ENCODE measurements at places on chromosomes 2 and 18.

GRCh38 chr2:88638123-88638650 lies 10.9 kb upstream of the EIF2AK3 start:
- H3K4me1 ChIP-seq = peaks cover 21% of the 10 kb centered on the region
- H3K27me3 ChIP-seq = no peaks in the 10 kb centered on the region
- H3K36me3 ChIP-seq = no peaks in the 10 kb centered on the region
- no peak overlapping the region for H3K4me3 ChIP-seq

GRCh38 chr2:165443511-165443910 lies 26.0 kb upstream of the CSRNP3 start:
- H3K4me1 ChIP-seq = no peaks in the 10 kb centered on the region
- no peak for DNase-seq
- H3K36me3 ChIP-seq = no peaks in the 10 kb centered on the region
- H3K27me3 ChIP-seq = no peaks in the 10 kb centered on the region
- no peak overlapping the region for H3K27ac ChIP-seq

- H3K27me3 ChIP-seq = no peaks in the 10 kb centered on the region
- H3K4me3 ChIP-seq = no peak overlapping the region
- DNase-seq = no peak
- no peak overlapping the region for H3K27ac ChIP-seq
Observed at GRCh38 chr2:69124343-69124742, 111.4 kb downstream of the ANTXR1 start.

DNA sequence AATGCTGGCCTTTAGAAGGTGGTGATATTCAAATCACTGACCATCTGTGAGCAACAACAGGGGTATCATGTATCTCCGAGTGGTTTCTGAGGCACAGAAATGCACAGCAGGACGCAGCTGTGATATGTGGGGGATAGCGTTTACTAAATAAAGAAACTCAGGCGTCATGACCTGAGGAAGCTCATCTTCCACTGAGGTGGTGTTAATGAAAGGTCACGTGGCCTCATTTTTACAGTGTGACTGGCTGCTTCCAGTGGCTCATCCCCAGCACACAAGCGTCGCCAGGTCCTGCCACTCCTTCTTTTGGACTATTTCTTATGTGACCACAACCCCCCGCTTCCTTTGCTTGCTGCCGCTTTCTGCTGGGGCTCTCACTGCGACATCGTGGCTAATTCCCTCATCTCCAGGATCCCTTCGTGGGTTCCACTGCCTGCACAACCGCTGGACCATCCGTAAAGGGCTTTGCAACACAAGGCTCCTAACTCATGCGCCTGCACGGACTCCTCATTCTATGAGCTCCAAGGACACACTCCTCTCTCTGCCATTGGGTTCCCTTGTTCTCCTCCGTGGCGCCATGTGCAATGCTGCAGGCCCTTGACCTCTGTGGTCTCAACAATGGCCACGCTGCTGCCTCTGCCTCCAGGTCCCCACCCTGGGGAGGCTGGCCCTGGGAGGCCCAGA lies 109.3 kb downstream of the MBP start:
- no peaks in the 10 kb centered on the region for H3K4me1 ChIP-seq
- H3K36me3 ChIP-seq = peaks cover 3% of the 10 kb centered on the region
- H3K4me3 ChIP-seq = no peak overlapping the region
- no peak overlapping the region for H3K27ac ChIP-seq

DNA sequence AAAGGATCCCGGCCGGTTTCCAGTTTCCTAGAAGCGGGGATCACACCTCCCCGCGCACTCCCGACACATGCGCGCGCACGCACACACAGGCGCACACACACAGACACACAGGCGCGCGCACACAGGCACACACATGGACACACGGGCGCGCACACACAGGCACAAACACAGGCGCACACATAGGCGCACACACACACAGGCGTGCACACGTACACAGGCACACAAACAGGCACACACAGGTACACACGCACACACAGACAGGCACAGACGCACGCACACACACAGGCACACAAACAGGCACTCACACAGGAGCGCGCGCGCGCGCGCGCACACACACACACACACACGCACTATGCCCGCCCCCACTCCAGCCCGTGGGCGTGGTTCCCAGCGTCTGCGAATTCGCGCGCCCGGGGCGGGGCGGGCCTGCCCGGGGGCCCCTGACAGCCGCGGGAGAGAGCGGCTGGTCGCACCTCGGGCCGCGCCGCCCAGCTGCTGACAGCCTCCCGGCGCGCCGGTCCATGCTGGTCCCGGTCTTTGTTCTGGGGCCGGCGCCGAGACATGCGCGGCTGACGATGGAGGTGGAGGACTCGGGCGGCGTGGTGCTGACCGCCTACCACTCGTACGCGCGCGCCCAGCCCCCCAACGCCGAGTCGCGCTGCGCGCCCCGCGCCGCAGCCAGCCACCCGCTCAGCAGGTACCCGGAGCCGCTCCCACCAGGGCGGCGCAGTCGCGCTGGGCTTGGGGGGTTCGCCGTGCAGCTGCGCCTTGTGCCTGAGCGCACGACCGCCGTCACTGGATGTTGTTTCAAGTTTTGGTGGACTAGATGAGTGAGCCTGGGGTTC lies at the start of gene ARHGAP28:
TSS of gene ARHGAP28 (plus strand) at position 470 of the 845 bp plus-strand sequence. CDS start at position 576, 106 bp downstream.
- H3K27ac ChIP-seq = peak within 1 kb of the TSS; percentile 67
- no peaks in the 10 kb centered on the region for H3K27me3 ChIP-seq
- H3K36me3 ChIP-seq = no peaks in the 10 kb centered on the region
- peak; percentile 89 for DNase-seq

- no peaks in the 10 kb centered on the region for H3K27me3 ChIP-seq
- H3K4me1 ChIP-seq = peaks cover 15% of the 10 kb centered on the region
- DNase-seq = no peak
- H3K27ac ChIP-seq = no peak overlapping the region
- H3K36me3 ChIP-seq = no peaks in the 10 kb centered on the region
Observed at GRCh38 chr2:85531589-85531988, 7.4 kb upstream of the MAT2A start.

GRCh38 chr2:15048000-15048399 lies 415.5 kb downstream of the LRATD1 start:
- no peak overlapping the region for H3K4me3 ChIP-seq
- DNase-seq = no peak
- no peak overlapping the region for H3K27ac ChIP-seq
- no peaks in the 10 kb centered on the region for H3K36me3 ChIP-seq
- peaks cover 21% of the 10 kb centered on the region for H3K4me1 ChIP-seq
- H3K27me3 ChIP-seq = no peaks in the 10 kb centered on the region

GRCh38 chr18:76361219-76361618 lies 133.8 kb downstream of the ZNF516 start:
- no peaks in the 10 kb centered on the region for H3K4me1 ChIP-seq
- no peak overlapping the region for H3K4me3 ChIP-seq
- no peak for DNase-seq
- peaks cover 81% of the 10 kb centered on the region for H3K27me3 ChIP-seq
- H3K36me3 ChIP-seq = no peaks in the 10 kb centered on the region
- no peak overlapping the region for H3K27ac ChIP-seq

- H3K4me1 ChIP-seq = no peaks in the 10 kb centered on the region
- no peak overlapping the region for H3K4me3 ChIP-seq
- no peaks in the 10 kb centered on the region for H3K36me3 ChIP-seq
- no peaks in the 10 kb centered on the region for H3K27me3 ChIP-seq
- no peak for DNase-seq
- no peak overlapping the region for H3K27ac ChIP-seq
Observed at GRCh38 chr2:201108341-201108740, 7.6 kb upstream of the CFLAR start.

- H3K4me1 ChIP-seq = peaks cover 9% of the 10 kb centered on the region
- no peaks in the 10 kb centered on the region for H3K36me3 ChIP-seq
- no peaks in the 10 kb centered on the region for H3K27me3 ChIP-seq
Observed at GRCh38 chr2:237682151-237682550, 54.8 kb downstream of the LRRFIP1 start.

DNA sequence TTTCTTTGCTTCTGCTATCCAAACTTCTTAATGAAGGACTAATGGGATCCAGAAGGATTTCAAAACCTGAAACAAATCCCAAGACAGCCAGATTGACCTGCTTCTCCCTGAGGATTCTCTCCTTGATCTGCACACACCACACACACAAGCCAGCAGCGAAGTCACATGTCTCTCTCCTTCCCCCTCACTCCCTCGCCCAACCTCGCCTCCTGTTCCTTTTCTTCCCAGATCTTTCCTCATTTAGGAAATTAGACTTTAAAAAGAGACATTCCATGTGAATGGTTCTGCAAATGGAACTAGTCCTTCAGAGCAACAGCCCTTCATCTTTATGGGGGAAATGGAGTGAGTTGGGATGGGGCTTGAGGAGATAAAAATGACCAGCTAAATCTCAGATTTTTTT lies 639.1 kb upstream of the SETBP1 start:
- no peak for DNase-seq
- H3K4me1 ChIP-seq = no peaks in the 10 kb centered on the region
- no peaks in the 10 kb centered on the region for H3K36me3 ChIP-seq

- H3K36me3 ChIP-seq = no peaks in the 10 kb centered on the region
- no peak overlapping the region for H3K4me3 ChIP-seq
- H3K27ac ChIP-seq = no peak overlapping the region
Observed at GRCh38 chr2:239163688-239164334, 237.0 kb downstream of the HDAC4 start.

DNA sequence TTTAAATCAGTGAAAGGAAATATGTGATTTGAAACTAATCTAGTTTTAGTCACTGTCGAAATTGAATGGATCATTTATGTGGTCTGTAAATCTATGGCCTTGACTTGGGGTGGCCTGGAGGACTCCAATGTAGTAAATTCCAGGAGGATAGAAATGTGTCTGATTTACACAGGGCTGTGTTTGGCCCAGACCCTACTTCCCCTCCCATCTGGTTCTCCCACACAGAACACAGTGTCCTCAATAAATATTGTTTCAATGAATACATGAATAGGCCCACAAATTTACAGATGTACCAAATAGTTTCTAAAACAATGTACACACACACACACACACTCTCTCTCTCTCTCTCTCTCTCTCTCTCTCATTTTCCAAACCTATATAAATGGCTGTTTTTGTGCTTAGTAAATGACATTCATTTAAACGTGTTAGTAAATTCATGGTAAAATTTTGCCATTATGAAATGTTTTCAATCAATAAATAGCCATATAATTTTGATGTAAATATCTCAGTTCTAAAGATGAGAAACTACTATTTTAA lies 1.9 kb downstream of the CCDC68 start:
- H3K27ac ChIP-seq = no peak overlapping the region
- H3K4me1 ChIP-seq = peaks cover 13% of the 10 kb centered on the region
- no peaks in the 10 kb centered on the region for H3K36me3 ChIP-seq
- H3K4me3 ChIP-seq = no peak overlapping the region
- no peak for DNase-seq
- no peaks in the 10 kb centered on the region for H3K27me3 ChIP-seq

- no peaks in the 10 kb centered on the region for H3K4me1 ChIP-seq
- H3K36me3 ChIP-seq = no peaks in the 10 kb centered on the region
- no peaks in the 10 kb centered on the region for H3K27me3 ChIP-seq
- DNase-seq = no peak
Observed at GRCh38 chr2:199309973-199310372, 147.8 kb downstream of the SATB2 start.

DNA sequence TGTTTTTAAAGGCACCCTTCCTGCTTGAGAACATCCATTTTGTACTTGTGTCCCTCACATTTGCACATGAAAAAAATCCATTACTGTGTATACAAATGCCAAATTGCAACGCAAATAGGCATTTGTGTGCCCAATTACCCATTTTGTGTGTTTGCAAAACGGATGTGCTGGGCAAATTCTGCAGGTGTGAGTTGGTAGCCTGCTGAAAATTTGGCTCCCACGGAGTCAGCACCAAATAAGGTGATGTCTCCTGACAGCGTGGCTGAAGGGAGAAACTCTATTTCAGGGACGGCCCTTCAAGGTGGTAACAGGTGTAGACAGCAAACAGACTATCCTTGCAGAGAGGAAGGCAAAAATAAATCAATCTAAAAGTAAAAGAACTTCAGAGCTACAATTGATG lies 661.1 kb downstream of the BCL11A start:
- H3K4me1 ChIP-seq = no peaks in the 10 kb centered on the region
- H3K36me3 ChIP-seq = no peaks in the 10 kb centered on the region
- no peak overlapping the region for H3K4me3 ChIP-seq
- H3K27ac ChIP-seq = no peak overlapping the region
- peaks cover 28% of the 10 kb centered on the region for H3K27me3 ChIP-seq

DNA sequence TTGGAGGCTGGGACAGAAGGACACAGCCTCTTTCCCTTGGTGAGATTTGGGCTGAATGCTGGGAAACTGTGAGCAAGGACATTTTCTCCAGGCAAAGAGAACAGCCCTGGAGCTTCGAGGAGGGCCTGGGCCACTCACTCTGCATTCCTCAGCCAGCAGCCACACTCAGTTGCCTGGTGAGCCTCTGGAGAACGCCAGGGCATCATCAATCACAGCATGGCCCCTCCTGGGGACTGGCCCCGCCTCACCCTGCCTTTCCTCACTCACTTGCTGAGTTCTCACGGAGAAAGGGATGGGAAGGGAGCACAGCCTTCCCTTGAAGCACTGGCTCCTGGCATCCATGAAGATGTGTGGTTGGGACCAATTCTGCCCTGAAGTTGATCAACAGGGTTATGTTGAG lies 55.0 kb downstream of the APOB start:
- H3K27me3 ChIP-seq = peaks cover 28% of the 10 kb centered on the region
- no peaks in the 10 kb centered on the region for H3K4me1 ChIP-seq
- H3K27ac ChIP-seq = no peak overlapping the region
- DNase-seq = no peak
- no peak overlapping the region for H3K4me3 ChIP-seq
- H3K36me3 ChIP-seq = no peaks in the 10 kb centered on the region

- no peak overlapping the region for H3K4me3 ChIP-seq
- peak; percentile 57 for DNase-seq
- no peaks in the 10 kb centered on the region for H3K36me3 ChIP-seq
- no peaks in the 10 kb centered on the region for H3K27me3 ChIP-seq
- H3K4me1 ChIP-seq = peaks cover 15% of the 10 kb centered on the region
Observed at GRCh38 chr2:40395169-40396073, 56.5 kb downstream of the SLC8A1 start.

DNA sequence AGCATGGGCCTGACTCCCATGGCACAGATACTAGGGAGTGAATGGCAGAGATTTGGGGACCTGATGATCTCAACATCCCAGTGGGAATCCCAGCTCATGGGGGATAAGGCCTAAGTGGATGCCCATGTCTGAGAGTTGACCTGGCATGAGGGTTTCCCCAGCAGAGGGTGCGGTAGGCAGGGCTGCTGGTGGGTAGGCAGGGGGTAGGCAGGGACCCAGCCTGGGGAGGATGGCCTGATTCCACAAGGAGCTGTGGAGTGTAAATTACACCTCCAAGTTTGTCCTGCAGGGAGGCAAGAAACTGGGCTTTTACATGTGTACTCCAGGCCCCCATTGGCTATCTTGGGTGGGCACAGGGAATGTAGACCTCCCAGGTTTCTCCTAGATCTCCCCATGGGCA lies 46.9 kb downstream of the INPP5D start:
- H3K27me3 ChIP-seq = no peaks in the 10 kb centered on the region
- DNase-seq = no peak
- no peak overlapping the region for H3K27ac ChIP-seq
- H3K4me1 ChIP-seq = no peaks in the 10 kb centered on the region
- H3K4me3 ChIP-seq = no peak overlapping the region
- H3K36me3 ChIP-seq = no peaks in the 10 kb centered on the region
